Epithelial cell of proximal tubule (primary cell): ENCODE measurements at places on chromosomes 12 and 14. TPM values are rescaled to one million over a fixed set of nuclear protein-coding genes. Genes with fewer than 3 reads are reported as not detected.

HNRNPC gene
- total RNA-seq, result 755 and 938 TPM in 2 replicates

KLRC2 gene
- 0.36 TPM in 1 of 2 replicates, not detected in the other for total RNA-seq

SLC6A12 gene
- 0.07 TPM in 1 of 2 replicates, not detected in the other for total RNA-seq

- DNase-seq, result no peak
Observed at GRCh38 chr14:68254669-68255527, 435.3 kb downstream of the RAD51B start.

- DNase-seq, result no peak
Observed at GRCh38 chr12:46299851-46300250, 31.0 kb upstream of the SLC38A1 start.

- no peak for DNase-seq
Observed at GRCh38 chr12:48510111-48510510, 15.3 kb upstream of the OR8S1 start.

DNA sequence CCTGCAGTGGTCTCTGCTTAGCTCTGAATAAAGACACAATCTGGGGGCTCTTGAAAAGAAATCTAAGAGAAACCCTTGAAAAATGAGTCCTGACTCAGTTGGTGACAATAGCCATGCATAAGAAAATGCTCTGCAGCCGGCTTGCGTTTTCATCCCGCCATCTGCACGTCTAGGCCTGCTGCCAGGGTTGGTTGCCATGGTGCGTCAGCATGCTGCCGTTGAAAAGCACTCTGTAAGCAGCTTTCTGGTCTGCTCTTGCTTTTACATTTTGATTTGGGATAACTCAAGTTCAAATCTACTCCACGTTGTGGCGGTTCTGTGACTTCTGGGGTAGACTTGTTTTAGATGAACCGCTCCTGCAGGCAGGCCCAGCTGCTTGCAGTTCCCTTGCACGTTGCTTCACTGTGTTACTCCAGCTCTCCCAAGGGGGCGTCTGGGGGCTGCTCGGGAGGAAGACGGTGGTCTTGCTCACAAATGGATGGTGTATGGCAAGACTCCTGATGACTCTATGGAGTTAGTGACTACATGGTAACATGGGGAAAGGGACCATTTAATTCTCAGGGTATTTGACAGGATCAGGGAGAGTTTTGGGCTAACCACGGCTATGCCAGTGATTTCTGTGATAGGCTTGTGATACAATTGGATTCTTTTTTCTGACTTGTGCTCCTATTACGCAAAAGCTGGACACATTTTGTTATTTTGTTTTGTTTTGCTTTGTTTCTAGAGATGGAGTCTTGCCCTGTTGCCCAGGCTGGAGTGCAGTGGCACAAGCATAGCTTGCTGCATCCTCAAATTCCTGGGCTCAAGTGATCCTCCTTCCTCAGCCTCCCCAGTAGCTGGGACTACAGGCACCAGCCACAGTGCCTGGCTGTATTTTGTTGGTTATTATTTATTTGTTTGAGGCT lies 15.8 kb downstream of the WNT5B start:
- no peak for DNase-seq

GRCh38 chr12:1828856-1829255 lies 8.5 kb downstream of the LRTM2 start:
- no peak for DNase-seq

GRCh38 chr12:48980389-48980952 lies 2.3 kb downstream of the WNT1 start:
- DNase-seq, result no peak

GRCh38 chr12:5345534-5345933 lies 86.4 kb upstream of the NTF3 start:
- no peak for DNase-seq

GRCh38 chr12:128959901-128960300 lies 106.6 kb downstream of the GLT1D1 start:
- no peak for DNase-seq

- no peak for DNase-seq
Observed at GRCh38 chr12:127108360-127109215, 1158.4 kb upstream of the TMEM132C start.
